ENCODE measurements at places on chromosomes 7 and 10.
A peak's percentile ranks its signal among the peaks of the same experiment; 100 is the strongest.

DNA sequence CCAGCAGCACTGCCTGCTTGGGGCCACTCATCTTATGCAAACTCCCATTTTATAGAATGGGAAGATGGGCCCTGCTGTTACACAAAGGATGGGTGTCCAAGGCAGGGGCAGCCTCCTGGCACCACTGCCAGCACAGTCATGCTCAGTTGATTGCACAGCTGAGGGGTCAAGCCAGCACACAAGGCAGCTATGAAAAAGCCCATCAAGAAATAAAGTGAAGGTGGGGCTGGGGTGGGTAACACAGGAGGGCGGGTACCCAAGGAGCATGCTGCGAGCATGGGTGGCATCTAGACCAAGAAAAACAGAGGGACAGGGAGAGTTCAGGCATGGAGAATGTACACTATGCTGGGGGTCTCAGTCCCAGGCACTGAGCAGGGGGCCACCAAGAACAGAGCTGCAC lies 74.7 kb upstream of the UNC5B start:
- no peak for DNase-seq

- peak; percentile 87 for DNase-seq
Observed at GRCh38 chr10:126569513-126570244, 100.8 kb downstream of the C10orf90 start.

- peak; percentile 75 for DNase-seq
Observed at GRCh38 chr10:14478604-14479003, 147.9 kb upstream of the FRMD4A start.

GRCh38 chr7:81616951-81617350 lies 152.9 kb downstream of the HGF start:
- peak; percentile 32 for DNase-seq

DNA sequence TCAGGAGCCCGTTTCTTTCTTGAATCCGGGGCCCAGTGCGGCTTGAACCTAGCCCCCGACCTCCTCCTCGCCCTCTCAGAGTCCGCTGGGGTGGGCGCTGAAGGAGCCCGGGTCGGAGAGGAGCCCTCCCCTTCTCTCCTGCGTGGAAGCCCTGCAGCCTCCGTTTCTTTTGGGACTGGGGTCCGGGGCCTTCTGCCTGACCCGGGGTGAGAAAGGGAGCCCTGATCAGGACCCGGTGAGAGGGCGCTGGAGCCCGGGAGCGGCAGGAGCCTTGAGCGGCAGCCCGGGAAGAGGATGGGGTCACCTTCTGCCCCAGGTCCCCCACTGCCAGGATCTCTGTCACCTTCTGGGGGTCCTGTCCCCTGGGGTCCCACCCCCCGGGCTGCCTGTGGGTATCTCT lies 162.3 kb downstream of the ZNF33B start:
- DNase-seq: no peak

GRCh38 chr7:92835851-92836488 lies 403 bp downstream of the CDK6 start:
- peak; percentile 33 for DNase-seq

DNA sequence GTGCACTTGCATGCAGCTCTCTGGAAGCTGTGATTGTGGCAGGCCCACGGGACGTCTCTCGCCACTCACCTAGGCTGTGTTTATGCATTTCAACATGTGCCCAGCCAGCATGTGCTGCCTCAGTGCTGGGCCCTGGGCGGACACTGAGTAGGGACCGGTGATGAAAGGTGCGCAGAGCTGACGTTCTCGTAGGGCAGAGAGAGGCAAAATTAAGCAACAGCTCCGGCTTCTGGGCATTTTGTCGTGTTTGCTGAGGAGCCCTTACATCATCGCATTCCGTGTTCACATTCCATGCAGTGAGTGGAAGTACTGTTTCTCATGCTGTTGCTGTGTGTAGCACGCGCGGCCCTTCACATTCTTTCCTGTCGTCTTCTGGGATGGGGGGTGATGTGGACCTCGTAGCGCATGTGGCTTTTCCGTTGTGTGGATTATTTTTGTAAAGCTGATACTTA lies 50.5 kb downstream of the PRF1 start:
- DNase-seq: peak; percentile 96

GRCh38 chr7:117157241-117158209 lies 165.3 kb downstream of the WNT2 start:
- peak; percentile 87 for DNase-seq

GRCh38 chr7:143279186-143280098 lies 5.3 kb upstream of the TMEM139 start:
- DNase-seq: peak; percentile 58

GRCh38 chr7:67947646-67948045 lies 951.0 kb downstream of the TYW1 start:
- DNase-seq: peak; percentile 75

DNA sequence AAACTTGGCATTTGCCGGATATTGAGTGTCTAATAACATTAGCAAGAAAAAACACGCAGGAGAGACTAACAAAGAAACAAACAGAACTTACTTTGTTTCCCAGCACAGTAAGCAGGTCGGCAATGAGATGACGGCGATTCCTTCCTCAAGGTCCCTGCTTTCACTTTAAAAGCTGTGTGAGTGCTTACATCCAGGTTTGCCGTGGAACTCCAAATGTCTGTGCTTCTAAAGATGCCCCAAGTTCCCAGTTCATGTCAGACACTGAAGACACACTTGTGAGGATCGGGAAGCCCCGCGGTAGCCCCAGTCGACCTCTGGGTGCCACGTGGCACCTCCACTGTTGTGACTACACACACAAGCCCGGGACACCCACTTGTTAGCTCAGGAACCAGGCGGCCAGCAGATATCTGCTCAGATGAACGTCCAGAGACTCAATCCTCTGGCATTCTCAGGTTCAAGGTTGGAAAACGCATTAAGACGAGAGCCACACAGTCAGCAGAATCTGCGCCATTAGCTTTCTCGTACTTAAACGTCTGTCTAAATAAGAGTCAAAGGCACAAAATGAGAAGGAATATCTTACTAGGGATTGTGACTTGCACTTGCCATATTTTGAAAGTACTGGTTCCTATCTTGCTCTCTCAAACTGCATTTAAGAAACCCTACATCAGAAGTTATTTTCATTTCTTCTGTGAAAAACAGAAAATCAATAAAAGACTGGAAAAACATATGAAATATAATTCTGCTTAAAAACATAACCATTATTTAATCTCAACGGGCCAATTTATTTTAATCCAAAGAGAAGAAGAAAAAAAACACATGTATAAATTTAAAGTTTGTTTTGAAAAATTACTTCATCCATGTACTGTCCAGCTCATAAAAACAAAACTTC lies 207.6 kb upstream of the KLF14 start:
- no peak for DNase-seq

- no peak for DNase-seq
Observed at GRCh38 chr7:151936207-151936606, 20.0 kb upstream of the GALNTL5 start.

- peak; percentile 34 for DNase-seq
Observed at GRCh38 chr7:120259386-120259785, 13.6 kb upstream of the KCND2 start.

- peak; percentile 64 for DNase-seq
Observed at GRCh38 chr10:44173608-44173894, 211.3 kb downstream of the CXCL12 start.

GRCh38 chr10:114046087-114046458 lies 2.4 kb downstream of the ADRB1 start:
- DNase-seq: no peak

DNA sequence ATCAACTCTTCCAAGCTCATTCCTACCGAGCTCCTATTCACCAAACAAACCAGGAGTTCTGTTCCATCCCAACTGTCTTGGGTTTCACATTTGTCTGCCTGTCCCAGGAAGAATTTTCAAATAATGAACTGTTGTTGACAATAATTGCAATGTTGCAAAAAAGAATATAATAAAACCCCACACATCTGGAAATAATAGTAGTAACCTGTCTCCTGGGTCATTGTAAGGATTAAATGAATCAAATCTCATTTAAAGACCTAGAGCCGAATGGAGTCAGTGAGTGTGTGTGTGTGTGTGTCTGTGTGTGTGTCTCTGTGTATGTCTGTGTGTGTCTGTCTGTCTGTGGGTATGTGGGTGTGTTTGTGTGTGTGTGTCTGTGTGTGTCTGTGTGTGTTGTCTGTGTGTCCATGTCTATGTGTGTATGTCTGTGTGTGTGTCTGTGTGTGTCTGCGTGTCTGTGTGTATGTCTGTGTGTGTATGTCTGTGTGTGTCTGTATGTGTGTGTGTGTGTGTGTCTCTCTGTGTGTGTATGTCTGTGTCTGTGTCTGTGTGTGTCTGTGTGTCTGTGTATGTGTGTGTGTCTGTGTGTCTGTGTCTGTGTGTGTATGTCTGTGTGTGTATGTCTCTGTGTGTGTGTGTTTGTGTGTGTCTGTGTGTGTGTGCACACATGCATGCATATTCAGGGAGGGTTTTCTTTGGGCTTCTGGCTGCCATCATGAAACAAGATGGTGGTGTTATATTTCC lies 52.7 kb downstream of the TMEM130 start:
- DNase-seq: no peak

DNA sequence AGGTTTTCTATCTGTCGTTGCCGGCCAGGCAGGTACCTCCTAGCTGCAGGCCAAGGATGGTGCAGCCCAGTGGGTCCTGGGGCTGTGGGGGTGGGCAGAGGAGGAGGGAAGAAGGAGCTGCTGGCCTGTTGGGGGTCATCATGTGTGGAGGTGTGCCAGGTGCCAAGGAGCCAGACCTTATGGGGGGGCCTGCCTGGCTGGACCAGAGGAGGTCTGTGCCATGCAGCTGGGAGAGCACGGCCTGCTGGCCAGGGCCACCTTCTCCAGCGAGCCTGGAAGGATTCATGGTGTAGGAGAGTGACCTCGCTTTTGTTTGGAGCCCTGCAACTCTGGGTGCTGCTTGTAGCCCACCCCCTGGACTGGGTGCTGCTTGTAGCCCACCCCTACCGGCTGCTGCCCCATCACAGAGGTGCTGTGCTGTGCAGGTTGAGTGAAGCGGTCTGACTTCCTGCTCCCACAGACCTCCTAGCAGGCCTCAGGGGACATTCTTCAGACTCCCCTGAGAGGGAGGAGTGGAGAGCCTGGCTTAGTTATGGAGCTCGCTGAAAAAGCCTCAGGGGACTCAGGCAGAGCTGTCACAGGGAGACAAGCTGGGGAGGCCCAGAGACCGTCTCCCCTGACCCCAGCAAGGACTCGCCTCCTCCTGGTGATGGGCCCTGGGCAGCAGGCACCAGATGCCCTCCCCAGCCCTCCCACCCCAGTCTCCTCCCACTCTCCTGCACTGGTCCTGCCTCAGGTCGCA lies 67.7 kb upstream of the AQP1 start:
- DNase-seq: no peak

- DNase-seq: peak; percentile 64
Observed at GRCh38 chr10:70578371-70578947, 24.1 kb downstream of the PRF1 start.

DNA sequence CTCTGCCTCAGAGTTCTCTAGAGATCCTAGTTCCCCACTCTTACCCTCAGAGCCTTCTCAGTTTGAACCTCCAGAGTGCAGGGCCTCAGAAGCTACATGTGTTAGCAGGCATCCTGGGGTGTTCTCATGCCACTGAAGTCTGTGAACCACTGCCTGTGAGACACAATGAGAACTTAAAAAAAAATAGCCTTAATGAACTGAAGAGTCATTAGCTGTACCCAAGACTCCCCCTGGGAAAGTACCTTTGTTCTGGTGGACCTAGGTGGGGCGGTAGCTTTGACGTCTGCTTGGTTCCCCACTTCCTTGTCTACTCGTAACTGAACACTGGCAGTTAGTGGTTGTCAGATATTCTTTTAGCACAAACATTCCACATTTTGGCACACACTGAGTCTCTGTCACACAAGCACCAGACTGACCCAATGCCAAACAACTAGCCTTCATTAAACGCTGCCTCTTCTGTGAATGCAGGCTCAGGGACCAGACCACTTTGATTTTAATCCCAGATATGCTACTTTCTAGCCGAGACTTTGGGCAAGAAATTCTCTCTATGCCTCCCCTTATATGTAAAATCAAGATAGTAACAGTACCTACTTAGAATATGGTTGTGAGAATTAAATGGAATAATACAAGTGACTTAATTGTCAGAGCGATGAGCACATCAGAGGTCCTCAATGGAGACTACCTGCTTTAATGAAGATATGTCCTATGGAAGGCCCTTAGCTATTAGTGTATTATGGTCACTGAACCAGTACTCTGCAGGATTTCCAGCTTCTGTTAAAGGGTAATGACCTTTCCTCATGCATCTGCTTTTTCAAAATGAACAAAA lies 75.3 kb upstream of the CC2D2B start:
- DNase-seq: no peak

DNA sequence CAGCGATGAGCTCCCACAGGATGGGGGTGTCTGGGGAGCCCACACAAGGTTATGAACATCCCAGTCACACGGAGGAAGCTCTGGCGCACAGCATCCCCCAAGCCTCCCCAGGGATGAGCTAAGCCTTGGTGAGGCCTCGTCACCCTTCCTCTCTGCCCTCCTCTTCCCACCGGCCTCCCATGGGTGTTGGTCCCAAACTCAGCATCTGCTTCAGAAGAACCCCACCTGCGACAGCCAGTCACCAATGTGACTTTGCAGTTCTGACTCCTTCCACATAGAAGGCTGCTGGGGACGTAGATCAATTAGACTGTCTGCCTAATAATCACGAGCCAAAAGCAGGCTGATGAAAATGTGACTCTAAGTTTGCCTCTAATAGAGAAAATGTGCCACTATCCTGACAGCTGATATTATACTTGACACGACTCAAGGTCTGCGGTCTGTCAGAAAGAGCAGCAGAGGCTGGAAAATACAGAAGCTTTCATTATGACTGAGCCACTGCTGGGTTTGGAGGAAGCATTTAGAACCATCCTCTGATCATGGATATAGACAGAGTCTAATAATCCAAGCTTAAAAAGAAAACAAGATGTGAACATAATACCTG lies 116.0 kb upstream of the PFKP start:
- no peak for DNase-seq

DNA sequence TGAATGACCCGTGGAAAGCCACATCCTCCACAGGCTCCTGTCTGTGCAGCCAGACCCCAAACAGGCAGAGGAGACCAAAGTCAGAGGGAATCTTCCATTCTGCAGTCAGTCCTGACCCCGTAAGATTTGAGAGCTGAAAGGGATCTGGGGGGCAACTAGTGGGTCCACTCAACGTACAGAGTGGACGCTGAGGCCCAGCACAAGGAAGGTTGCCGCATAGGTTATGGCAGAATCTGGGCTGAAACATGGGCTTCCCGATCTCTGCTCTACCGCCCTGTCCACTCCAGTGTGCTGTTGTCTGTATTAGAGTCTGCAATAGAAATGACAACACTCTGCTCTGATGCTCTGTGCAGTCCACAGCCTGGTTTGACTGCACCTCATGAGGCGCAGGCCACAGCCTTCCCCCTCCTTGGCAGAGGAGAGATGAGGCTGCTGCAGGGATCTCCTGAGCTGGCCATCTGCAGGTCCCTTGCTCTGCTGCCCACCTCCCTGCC lies 7.9 kb upstream of the ZNF22 start:
- DNase-seq: no peak

DNA sequence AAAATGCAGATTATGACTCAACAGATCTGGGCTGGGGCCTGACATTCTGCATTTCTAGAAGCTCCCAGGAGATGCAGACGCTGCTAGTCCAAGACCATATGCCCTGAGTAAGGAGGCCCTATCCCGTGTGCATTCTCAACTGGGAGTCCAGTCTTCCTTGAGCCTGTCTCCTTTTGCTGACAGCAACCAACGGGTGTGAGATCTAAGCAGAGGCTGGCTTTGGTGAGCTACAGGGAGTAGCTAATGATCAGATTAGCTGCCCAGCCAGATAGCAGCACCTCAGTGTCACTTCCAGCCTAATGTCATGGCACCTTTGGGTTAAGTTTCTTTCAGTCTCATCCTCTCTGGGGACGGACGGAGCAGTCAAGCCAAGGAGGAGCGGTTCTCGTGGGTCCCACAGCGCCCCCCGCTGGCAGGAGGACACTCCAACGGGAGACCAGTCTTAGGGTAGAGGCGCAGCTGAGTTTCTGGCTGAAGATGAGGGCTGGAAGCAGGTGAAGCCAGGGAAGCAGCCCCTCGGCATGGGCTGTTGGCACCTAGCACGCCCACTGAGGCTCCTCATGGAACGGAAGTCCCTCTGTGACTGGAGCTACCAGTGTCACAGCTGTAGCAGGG lies 154.0 kb downstream of the CCDC3 start:
- no peak for DNase-seq
